ENCODE measurements at places on chromosomes 4 and X.

GRCh38 chr4:109148577-109149075, 153.8 kb downstream of the COL25A1 start:
- DNase-seq, result no peak

GRCh38 chr4:177660223-177660622, 218.0 kb upstream of the AGA start:
- no peak for DNase-seq

GRCh38 chrX:124555036-124555595, 208.8 kb downstream of the SH2D1A start:
- DNase-seq, result no peak

GRCh38 chrX:42821803-42822443, 44.0 kb upstream of the PPP1R2C start:
- no peak for DNase-seq

DNA sequence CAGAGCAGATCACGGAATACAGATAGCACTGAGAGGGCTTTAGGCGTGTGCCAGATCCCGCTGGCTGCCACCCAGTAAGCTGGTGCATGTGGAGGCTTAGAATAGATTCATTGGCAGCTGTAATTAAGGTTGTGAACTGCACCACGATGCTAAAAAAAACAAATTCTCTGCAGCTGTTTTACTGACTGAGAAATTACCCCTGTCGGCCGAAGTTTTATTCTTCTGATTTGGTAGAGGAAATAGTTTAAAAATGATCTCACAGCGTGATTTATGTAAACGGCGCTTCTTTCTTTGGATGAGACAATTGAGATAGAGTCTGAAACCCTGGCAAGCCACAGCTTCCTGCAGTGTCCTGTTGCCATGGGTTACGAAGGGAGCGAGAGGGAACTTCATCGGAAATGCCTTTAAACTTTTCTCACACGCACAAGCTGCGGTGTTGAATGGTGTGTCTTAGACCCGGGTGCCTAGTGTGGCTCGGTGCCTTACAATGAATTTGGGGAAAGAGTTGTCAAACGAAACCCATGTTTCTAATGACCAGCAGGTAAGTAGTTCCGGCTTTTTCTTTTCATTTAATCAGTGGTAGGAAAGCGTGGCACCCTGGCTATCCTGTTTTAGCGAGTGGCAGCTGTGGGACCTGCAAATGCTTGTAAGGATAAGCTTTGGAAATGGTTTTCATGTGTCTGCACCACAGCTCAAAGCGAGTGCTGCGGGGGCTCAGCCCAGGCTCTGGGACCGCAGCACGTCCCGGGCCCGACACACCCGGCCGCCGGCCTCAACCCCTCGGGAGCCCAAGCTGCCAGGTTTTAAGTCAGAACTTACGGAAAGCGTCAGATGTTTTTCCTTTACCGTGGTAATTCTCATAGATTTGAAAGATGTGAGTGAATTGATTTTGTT, 71.7 kb upstream of the HGFAC start:
- DNase-seq, result peak; percentile 62

DNA sequence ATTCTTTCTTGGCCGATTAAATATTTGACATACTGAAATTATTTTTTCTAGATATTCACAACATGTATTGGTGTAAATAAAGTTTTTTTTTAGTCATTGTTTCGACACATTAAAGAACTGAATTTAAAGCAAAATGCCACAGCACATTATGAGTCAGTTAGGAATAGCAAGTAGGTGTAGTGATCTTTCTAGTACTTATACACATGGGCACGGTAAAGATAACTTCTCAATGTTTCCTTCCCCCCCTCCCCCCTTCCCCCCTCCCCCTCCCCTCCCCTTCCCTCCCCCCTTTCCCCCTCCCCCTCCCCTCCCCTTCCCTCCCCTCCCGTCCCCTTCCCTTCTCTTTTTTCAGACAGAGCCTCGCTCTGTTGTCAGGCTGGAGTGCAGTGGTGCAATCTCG, 1269.9 kb downstream of the ADGRL3 start:
- no peak for DNase-seq

- no peak for DNase-seq
Observed at GRCh38 chrX:87006561-87006960, 511.0 kb upstream of the KLHL4 start.

- no peak for DNase-seq
Observed at GRCh38 chrX:36957425-36958328, 50.5 kb upstream of the FAM47C start.

DNA sequence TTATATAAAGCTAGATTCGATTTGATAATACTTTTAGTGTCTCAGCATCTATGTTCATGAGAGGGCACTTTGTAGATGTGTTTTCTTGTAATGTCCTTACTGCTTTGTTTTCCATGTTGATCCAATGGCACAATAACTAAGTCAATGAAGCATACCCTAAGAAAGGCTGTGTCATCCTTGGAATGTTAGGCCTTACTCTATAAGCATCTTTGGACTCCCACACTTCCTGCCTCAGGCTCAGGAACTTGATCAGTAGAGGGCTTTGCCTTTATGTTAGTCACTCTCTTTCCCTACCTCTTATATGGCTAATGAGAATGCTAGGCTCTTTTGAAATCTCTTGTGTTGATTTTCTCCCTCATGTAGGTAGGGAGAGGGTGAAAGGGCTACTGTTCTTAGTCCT, 33.2 kb upstream of the EDA2R start:
- DNase-seq, result no peak

DNA sequence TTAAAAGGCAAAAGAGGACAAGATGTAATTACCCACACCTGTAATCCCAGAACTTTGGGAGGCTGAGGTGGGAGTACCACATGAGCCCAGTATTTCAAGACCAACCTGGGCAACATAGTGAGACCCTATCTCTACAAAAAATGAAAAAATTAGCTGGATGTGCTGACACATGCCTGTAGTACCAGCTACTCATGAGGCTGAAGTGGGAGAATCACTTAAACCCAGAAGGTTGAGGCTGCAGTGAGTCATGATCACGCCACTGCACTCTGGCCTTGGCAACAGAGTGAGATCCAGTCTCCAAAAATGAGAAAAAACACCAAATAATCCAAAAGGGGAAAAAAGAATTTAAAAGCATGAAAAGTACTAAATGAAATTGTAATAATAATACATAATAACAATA, 30.8 kb downstream of the NR0B1 start:
- no peak for DNase-seq
